ENCODE measurements at places on chromosomes 7 and 10. TPM values are rescaled to one million over a fixed set of nuclear protein-coding genes. Genes with fewer than 3 reads are reported as not detected.

GRCh38 chr10:99524050-99524666 lies 8.6 kb upstream of the NKX2-3 start:
- no peak for DNase-seq

DNA sequence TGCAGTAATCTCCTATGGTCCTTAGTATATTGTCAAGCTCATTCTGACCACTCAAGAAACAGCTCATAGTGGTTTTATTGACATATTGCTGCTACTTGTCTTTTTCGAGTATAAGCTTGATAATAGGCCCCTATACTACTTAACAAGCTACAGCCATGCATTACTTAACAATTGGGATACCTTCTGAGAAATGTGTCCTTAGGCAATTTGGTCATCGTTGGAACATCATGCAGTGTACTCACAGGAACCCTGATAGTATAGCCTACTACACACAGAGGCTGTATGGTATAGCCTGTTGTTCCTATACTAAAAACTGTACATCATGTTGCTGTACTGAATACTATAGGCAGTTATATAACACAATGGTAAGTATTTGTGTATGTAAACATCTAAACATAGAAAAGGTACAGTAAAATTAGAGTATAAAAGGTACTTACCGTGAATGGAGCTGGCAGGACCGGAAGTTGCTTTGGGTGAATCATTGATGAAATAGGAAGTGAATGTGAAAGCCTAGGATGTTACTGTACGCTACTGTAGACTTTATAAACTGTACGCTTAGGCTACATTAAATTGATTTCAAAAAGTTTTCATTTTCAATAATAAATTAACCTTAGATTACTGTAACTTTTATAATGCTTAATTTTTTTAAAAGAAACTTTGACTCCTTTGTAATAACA lies 160.9 kb downstream of the LRRC4 start:
- no peak for DNase-seq

- no peak for DNase-seq
These were observed 43.5 kb upstream of the SLC35G1 start for GRCh38 chr10:93850031-93851015.

GRCh38 chr10:47021850-47022249 lies 110.6 kb downstream of the PTPN20 start:
- no peak for DNase-seq

GRCh38 chr7:92584953-92585352 lies 5.2 kb downstream of the FAM133B start:
- DNase-seq, result no peak

- DNase-seq, result no peak
These were observed 178.0 kb downstream of the SRPK2 start for GRCh38 chr7:105210721-105211205.

- DNase-seq, result no peak
These were observed 18.1 kb downstream of the CHAT start for GRCh38 chr10:49631975-49632374.

DNA sequence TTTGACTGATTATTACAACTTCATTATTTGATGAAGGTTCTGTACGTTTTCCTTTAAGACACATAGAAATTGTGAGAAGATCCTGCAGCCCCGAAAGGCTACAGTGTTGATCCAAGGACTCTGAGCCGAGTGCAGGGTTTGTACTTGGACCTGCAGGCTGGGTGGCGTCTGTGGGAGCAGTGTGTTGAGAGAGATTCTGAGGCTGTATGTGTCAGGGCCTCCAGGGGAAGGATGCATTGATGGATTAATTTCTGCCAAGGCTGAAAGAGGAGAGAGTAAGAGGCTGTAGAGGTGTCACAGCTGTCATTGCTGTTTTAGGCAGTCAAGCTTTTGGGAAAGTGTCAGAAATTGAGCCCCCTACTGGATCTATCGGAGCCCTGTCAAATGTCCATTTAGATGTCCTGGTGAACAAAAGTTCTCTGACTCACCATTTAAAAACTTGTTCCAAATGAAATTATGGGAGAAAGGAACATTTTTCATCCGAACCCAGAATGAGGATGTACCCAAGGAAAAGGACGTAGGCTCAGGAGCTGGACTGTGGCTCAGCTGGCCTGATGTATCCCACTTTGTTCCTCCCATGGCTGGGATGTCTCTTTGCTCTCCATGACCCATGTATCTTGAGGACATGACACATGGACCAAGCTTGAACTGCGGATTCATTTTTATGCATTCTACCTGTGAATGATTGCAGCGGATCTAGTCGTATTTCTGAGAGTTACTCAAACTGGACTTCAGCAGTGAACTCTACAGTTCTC lies 102.2 kb downstream of the TCF7L2 start:
- DNase-seq, result no peak

DNA sequence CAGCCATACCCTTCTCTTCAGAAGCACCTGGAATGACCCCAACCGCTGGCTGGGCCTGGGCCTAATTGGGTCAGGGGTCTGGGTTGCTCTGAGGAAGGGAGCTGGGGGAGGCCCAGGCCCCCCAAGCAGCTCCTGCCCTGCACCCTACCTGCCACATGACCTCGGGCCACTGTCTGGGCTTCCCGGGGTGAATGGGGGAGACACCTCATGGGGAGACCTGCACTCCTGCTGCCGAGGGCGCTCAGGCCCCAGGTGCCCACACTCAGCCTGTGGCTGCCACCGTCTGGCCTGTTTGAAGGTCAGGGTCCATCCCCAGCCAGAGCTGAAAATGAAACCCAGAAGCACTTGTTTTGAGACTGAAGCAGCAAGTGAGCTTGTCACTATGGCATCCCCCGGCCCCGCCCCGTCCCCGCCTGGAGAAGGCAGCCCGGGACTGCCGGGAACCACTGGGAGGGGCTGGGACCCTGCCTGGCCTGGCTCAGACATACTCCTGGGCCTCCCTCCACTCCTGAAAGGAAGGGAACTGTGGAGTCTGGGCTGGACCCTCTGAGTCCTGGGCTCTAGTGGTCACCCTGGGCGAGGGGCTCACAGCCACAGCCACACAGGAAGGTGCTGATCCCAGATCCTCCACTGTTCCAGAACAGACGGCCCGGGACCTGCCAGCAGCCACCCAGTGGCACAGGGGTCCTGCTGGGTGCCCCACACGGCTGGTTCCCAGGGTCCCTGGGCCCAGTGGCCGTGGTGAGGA lies 7.4 kb upstream of the MICALL2 start:
- no peak for DNase-seq

GRCh38 chr10:2456834-2457233 lies 610.5 kb upstream of the PFKP start:
- DNase-seq, result no peak

GRCh38 chr7:105635197-105635596 lies 53.9 kb upstream of the EFCAB10 start:
- no peak for DNase-seq

- DNase-seq, result no peak
These were observed 237.9 kb downstream of the MGMT start for GRCh38 chr10:129704786-129705525.

DNA sequence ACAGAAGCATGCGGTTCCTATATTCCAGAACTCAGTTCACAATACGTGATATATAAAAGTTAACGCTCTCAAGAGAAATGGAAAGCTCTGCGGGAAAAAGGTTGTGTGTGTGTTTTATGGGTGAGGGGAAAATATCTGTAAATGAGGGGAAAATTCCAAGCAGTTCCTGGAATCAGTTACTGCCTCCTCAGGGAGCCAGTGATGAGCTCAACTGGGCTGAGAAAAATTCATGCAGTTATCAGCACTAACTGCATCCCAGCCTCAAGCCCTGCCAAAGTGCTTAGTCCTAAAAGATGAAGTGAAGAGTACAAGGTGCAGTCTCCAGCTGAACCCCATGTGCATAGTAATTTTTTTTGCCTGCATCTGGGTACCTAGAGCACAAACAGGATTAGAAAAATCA lies 191.9 kb downstream of the CDK14 start:
- no peak for DNase-seq

TMEM184A gene
- not detected for total RNA-seq

SCART1 gene
- total RNA-seq, result 3.9 TPM

ITGB8 gene
- total RNA-seq, result not detected

DKK1 gene
- total RNA-seq, result not detected

ANKRD61 gene
- total RNA-seq, result not detected
